ENCODE measurements at places on chromosomes 6 and 20. TPM values are rescaled to one million over a fixed set of nuclear protein-coding genes. Genes with fewer than 3 reads are reported as not detected.

DNA sequence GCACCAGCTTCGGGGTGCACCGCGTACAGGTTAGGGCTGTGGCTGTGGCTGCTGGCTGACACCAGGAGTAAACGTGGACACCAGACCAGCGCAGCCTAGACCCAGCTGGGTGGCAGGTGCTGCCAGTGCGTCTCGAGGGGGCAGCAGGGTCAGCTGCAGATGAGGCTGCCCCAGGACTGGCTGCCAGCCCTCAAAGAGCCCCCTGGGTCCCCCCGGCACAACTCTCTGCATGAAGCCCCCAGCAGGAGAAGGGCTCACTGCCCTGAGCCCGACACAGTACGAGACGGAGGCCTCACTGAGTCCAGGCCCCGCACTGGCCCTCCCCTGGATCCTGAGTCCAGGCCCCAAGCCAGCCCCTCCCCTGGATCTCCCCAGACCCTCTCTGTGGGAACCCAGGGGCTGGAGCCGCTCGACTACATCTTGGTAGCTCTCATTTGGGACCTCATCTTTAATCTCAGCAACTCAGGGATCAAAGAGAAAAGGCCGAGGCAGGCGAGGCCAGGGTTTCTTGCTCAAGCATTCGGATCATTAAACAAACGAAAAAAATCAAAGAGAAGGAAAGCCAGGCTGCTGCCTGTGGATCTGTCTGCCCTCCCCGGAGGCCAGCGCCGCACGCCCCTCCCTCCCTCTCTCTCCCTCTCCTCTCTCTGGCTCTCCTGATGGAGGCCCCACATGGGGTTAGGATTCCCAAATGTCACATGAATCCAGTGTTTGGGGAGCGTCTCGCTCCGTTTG lies 7.0 kb upstream of the NKAIN4 start:
- DNase-seq: no peak

DNA sequence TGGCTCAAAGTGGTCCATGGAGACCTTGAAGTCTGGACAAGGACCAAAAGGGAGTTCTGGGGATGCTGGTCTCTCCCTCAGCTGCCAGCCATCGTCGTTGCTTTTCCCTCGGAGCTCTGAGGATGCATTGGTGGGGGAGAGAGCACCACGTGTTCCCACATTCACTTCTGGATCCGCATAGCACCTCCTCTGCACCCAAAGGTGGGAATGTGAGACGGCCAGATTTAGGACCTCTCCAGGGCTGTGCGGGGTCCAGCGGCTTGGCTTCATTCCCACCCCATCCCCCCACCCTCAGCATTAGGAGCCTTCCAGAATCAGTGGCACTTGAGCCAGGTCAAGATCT lies 1.1 kb downstream of the EPB41L1 start:
- no peak for DNase-seq

Gene IMPG1
- not detected for total RNA-seq

Gene PXT1
- total RNA-seq: 0.26 TPM

Gene PCSK2
- not detected for total RNA-seq

DNA sequence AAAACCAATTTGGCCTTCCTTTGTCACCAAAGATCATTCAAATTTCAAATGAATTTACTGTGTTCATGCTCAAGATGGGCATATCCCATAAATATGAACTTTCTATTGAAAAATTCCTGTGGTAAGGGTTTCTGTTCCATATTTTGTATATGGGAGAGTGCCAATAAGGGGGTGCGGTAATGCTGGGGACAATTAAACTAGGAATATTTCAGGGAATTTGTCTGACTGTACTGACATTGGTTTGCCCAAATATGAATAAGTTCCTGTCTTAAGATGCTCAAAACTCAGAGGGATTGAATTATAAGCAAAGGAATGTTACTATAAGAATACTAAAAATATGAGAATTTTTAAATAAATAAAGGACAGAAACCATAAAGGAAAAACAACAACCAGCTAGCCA lies 553.0 kb upstream of the MARCKS start:
- no peak for DNase-seq

Gene HSPA12B
- 0.17 TPM for total RNA-seq

DNA sequence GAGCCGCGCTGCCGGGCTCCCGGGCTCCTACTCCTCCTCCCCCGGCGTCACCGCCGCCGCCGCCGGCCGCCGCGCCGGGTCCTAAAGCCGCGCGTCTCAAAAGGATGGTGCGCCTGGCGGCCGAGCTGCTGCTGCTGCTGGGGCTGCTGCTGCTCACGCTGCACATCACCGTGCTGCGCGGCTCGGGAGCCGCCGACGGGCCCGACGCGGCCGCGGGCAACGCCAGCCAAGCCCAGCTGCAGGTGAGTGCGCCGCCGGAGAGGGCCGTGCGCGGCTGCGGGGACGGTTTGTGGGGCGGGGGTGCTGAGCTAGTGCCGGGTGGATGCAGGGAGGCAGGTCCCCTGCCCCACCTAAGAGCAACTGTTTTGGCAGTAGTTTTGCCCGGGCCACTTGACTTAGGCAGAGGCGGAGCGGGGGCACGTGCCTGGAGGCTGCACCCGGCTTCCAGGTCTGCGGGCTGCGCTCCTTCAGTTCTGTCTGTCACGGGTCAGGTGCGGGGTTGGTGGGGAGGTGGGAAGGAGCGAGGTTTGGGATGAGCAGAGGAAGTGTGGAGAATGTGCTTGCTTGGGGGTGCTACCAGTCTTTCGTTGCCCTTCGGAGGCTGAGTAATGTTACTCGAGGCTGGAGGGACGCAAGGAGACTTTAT lies 722 bp downstream of the ISM1 start:
- DNase-seq: peak; percentile 59

DNA sequence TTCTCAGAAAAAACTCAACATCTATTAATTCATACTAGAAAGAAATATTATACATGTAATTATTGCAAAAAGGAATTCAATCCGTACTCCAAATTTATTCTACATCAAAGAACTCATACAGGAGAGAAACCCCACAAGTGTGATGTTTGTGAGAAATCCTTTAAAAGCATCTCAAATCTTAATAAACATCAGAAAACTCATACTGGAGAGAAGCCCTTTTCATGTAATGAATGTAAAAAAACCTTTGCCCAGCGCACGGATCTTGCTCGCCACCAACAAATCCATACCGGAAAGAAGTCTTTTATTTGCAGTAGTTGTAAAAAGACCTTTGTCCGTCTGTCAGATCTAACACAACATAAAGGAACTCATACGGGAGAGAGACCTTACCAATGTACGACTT lies 22.0 kb downstream of the ZNF334 start:
- DNase-seq: no peak

Data from fibroblast of lung (primary cell).